ENCODE measurements at places on chromosomes 1 and 21.

- DNase-seq = no peak
Observed at GRCh38 chr1:110538075-110538474, 19.1 kb upstream of the KCNA10 start.

DNA sequence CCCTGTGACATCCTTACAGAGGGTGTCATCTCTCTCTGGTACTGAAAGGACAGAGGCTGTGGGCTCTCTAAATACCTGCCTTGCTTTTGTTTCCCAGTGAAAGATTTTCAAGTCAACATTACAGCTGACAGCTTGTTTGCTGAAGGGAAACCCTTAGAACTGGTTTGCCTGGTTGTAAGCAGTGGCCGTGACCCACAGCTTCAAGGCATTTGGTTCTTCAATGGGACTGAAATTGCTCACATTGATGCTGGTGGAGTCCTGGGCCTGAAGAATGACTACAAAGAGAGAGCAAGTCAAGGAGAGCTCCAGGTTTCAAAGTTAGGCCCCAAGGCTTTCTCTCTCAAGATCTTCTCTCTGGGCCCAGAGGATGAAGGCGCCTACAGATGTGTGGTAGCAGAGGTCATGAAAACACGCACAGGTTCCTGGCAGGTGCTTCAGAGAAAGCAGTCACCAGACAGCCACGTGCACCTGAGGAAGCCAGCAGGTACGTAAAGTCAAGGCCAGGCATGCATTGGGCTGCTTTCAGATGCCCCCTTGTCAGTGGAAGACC lies 11.8 kb downstream of the CD101 start:
- peak; percentile 74 for DNase-seq

DNA sequence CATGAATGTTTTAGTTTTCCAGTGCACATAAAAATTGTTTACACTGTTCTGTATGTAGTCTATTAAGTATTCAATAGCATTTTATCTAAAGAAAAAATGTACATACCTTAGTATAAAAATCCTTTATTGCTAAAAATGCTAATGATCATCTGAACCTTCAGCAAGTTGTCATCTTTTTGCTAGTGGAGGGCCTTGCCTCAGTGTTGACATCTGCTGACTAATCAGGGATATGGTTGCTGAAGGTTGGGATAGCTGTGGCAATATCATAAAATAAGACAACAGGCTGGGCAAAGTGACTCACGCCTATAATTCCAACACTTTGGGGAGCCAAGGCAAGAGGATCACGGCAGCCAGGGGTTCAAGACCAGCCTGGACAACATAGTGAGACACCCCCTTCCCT lies 9.0 kb downstream of the DYNLT5 start:
- no peak for DNase-seq

- DNase-seq = no peak
Observed at GRCh38 chr1:164805399-164805798, 246.4 kb downstream of the PBX1 start.

DNA sequence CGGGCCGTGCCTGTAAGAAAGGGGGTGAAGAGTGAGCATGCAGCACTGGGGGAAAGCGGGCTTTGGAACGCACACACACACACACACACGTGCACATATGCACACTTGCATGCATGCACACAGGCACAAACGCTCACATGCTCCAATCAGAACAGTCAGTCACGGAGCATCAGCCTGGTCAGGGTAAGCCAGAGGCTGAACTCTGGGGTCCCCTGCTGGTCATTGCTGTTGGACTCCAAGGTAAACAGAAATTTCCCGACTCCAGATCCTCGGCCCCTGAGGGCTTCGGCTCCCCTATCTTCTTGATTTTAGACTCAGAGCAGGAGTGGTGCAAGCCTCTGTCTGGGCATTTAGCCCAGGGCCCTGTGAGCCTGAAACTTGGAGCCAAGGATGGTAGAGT lies 54.2 kb downstream of the SYT2 start:
- DNase-seq = no peak

DNA sequence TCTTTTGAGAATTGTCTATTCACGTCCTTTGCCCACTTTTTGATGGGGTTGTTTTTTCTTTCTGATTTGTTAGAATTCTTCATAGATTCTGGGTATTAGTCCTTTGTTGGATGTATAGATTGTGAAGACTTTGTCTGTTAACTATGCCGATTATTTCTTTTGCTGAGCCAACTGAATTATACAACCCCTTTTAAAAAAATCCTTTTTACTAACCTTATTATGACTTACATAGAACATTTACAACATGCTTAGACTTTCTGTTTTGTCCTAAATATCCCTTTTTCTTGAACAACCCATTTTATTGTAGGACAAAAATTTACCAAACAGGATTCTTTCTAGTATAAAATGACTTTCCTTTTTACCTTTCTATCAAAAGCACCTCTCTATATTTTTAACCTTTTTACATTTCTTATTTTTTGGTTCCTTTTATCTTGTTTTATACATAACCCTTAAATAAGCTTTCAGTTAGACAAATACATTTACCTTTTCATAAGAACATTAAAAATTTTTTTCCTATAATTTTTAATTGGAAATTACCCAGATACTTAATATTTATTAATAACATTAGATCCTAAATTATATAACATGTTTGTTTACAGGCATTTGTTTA lies 70.4 kb upstream of the TTLL7 start:
- no peak for DNase-seq

GRCh38 chr1:70737125-70737524 lies 310.5 kb downstream of the PTGER3 start:
- DNase-seq = no peak

- DNase-seq = no peak
Observed at GRCh38 chr1:37739222-37739621, 25.7 kb downstream of the EPHA10 start.

GRCh38 chr1:178743801-178744200 lies 18.8 kb downstream of the RALGPS2 start:
- DNase-seq = no peak

- DNase-seq = no peak
Observed at GRCh38 chr1:37718901-37719571, 26.7 kb downstream of the CDCA8 start.

DNA sequence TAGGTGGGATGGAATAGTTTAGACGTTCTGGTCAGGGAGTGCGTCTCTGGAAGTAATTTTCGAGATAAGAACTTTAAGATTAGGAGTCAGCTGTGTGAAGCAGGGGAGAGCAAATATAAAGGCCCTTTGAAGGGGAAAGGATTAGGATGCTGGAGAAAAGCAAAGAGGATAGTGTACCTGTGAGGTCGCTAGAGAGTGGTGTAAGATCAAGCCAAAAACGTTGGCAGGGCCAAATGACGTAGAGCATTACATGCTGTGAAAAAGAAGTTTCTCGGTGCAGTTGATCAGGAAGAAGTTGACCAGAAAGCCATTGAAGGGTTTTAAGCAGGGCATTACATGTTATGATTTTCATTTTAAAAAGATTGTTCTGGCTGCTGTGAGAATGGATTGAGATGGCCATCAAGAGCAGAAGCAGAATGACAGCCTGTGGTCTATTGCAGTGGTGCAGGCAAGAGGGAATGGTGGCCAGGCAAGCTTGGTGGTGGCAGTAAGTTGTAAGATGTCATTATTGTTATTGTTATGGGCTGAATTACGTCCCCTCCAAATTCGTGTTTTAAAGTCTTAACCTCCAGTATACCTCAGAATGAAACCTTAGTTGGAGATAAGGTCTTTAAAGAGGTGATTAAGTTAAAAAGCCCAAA lies 113.6 kb upstream of the KIF26B start:
- no peak for DNase-seq

DNA sequence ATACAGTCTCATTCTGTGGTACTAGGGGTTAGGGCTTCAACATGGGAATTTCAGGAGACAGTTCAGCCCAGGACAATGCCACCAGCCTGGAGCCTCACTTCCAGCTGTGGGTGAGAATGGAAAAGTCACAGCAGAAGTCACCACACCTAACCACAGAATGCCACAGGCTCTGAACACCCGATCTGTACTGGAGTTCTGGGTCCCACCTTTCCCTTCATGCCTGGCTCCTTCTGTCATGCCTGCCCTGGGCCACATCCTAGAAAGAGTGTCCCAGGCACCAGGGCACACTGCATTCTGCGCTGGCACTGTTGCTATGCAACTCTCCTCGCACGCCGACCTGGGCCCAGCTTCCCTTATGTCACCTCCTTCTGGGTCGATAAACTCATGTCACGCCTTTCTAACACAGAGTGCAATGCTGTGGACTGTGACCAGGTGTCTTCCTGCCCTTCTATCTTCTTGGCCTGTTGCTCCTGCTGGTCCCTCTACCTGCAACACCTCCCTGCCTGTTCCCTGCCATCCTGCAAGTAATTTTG lies 21.2 kb downstream of the RCSD1 start:
- DNase-seq = no peak

DNA sequence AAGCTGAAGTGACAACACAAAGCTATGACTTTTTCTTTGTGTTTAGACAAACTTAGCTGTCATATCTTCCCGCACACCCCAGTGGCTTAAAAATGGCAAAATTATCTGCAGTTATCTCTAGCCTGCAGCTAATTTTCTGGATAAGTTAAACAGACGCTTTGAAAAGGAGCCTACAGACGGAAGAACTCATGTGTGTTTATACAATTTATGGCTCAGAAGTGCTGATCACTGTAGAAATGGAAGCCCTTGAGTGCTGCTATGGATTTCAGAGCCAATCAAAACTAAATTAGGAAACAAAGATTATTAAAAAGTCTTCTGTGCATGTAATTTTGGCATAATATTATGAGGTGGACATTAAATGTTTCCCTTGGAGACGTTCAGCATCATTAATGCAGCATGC lies 11.6 kb downstream of the NTNG1 start:
- no peak for DNase-seq

GRCh38 chr21:35578831-35579471 lies 481.4 kb downstream of the SETD4 start:
- no peak for DNase-seq

GRCh38 chr1:101043776-101044175 lies 18.2 kb upstream of the DPH5 start:
- no peak for DNase-seq

DNA sequence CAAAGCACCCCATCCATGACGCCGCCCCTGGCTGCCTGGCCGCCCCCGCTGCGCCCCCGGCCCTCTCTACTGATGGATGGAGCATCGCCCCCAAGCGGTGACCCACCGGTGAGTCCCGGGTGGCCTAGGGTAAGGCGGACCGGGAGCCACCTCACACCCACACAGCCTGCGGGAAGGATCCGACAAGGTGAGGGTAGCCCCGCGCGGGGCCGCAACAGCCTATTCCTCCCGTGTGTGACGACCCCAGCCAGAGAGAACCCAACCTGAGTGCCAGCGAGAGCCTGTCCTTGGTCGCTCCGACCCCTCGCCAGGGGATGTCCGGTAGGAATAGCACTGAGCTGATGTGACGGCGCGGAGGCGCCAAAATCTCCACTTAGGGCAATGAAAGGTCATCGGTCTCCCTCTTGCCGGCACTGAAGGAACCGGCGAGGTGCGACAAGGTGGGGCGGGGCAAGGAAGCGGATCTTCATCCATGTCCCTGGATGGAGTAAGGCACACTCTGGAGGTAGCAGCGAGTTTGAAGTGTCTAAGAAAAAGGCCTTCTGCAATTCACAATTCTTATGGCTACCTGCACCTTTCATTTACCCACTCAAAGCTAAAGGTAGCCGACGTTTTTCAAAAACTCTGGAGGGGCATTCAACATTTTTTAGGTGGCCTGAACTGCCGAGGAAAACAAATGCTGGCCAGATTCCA lies 19.7 kb upstream of the CHIA start:
- DNase-seq = no peak

- no peak for DNase-seq
Observed at GRCh38 chr1:4932311-4933030, 278.1 kb downstream of the AJAP1 start.

GRCh38 chr1:204544321-204544720 lies 28.1 kb downstream of the MDM4 start:
- DNase-seq = no peak

DNA sequence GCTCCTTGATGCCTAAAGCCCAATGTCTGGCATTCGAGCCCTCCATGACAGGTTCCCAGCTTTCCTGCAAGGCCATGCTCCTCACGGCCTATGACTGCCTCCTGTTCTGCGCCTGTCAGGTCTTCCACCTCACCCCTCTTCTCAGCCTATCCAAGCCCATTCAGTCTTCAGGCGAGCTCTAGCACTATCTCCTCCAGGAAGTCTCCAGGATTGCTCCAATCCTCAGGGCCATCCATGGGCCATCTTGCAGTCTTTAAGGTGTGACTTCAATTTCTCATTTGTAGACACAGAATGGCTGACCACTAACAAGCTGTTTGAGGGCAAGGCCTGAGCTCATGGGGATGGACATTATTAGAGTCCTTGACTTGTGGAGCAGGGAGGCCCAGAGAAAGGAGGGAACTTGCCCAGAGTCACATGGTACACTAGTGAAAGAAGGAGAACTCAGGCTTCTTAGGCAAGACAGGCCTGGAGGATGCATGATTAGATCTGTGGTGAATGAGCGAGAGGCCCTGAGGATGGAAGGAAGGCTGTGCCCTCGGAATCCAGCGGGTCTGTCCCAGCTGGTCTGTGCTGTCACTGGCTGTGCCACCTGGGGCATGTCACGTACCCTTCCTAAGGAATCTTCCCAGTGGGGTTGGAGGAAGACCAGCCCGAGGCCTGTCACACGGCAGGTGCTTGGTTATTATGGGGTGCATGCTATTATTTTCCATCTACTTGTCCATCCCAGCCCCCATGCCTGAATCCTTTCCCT lies 1.2 kb upstream of the ACOT11 start:
- DNase-seq = no peak

DNA sequence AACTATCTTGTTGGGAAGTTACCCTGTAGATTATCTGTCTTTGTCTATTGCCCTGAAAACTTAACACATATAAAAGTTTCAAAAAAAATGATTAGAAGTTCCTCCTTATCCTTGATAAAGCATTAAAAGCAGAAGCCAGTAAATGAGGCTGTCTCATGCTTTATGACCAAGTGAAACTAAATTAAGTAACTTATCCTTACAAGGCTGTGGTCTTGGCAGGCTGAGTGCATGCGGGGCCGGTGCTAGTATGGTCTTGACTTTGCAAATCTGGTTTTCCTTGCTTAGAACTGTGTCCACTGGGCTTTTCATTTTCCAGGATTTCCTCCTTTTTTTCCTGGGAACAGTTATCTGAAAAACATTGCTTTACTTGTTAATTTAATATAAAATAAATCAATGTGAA lies 43.1 kb downstream of the PCNX2 start:
- DNase-seq = no peak

DNA sequence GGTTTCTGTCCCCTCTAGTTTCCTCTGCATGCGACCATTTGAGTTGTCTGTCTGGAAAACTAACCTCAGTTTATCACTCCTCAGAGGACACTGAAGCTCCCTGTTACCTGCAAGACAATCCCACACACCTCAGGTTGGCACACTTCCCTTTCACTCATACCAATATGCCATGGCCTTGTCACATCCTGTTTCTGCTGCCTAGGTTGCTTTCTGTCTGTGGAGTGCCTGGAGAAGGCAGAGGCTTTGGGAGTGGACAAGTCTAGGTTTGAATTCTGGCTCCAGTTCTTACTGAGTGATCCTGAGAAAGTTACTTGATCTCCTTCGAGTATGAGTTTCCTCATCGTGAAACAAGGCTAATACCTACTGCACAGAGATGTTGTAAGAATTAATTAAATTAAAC lies 171.5 kb upstream of the CACYBP start:
- no peak for DNase-seq

DNA sequence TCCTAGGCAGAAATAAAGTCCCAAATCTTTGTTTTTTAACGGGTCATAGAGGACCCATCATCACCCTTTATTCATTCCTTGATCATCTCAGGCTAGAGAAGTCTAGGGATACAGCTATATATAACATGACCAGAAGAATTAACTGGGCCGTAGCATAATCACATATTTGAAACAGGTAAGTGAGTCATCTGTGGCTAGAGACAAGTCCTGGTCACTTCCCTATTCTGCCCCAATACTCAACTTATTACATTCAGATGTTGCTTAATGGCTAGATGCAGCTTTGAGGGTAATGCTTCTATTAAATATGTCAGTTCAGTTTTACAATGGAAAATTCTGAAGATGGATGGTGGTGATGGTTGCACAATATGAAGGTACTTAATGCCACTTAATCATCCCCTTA lies 47.0 kb downstream of the EXO1 start:
- DNase-seq = no peak

Data from DMS79 (cell line).